ENCODE measurements at places on chromosomes 6 and 20.

DNA sequence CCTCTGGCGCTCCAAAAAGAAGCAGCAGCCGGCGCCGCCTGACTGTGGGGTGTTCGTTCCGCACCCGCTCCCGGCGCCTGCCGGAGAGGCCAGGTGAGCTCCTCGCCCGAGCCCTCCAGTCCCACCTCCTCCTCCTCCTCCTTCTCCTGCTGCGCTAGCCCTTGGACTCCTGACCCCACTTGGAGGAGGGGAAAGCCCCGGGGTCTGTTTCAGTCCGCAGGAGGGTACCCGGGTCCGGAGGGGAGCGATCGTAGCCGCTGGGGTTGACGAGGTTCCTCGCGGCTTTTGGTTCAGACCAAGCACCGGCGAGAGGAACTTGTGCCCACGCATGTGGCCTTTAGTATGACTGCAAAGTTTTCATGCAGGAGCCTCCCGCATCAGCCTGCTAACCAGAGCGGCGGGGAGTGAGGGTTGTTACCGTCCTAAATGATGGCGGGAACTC lies 493 bp downstream of the CRYBG1 start:
- DNase-seq = peak; percentile 25

- no peak for DNase-seq
Measured at GRCh38 chr6:75759207-75759606, 10.2 kb downstream of the MYO6 start.

- DNase-seq = no peak
Measured at GRCh38 chr6:7730784-7731227, 4.9 kb downstream of the BMP6 start.

DNA sequence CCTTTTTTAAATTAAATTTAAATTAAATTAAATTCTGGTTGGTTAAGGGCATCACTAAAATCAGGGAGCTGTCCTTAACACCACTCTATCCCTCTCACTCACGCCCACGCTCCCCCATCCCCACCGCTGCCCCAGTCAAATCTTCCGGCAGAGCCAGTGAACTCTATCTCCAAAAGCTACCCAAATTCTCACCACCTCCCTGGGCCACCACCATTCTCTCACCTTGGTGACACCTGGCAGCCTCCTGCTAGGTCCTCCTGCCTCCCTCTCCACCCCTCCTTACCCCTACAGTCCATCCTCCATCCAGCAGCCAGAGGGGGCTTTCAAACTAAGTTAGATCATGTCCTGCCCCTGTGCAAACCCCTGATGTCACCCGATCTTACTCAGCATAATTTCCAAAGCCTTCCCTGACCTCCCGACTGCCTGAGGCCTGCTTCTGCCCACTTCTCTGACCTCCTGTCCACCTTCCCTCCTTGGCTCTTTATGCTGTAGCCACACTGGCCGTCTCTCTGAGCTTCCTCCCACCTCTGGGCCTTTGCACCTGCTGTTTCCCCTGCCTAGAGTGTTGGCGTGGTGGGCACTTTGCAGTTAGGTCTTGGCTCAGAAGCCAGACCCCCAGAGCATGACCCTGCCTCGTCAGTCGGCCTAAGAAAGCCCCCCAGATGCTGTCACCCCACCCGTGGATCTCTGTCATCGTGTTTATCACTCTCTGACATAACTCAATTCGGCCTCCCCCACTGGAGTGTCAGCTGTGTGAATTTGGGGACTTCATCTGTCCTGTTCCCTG lies 24.7 kb downstream of the PTGIS start:
- DNase-seq = no peak

DNA sequence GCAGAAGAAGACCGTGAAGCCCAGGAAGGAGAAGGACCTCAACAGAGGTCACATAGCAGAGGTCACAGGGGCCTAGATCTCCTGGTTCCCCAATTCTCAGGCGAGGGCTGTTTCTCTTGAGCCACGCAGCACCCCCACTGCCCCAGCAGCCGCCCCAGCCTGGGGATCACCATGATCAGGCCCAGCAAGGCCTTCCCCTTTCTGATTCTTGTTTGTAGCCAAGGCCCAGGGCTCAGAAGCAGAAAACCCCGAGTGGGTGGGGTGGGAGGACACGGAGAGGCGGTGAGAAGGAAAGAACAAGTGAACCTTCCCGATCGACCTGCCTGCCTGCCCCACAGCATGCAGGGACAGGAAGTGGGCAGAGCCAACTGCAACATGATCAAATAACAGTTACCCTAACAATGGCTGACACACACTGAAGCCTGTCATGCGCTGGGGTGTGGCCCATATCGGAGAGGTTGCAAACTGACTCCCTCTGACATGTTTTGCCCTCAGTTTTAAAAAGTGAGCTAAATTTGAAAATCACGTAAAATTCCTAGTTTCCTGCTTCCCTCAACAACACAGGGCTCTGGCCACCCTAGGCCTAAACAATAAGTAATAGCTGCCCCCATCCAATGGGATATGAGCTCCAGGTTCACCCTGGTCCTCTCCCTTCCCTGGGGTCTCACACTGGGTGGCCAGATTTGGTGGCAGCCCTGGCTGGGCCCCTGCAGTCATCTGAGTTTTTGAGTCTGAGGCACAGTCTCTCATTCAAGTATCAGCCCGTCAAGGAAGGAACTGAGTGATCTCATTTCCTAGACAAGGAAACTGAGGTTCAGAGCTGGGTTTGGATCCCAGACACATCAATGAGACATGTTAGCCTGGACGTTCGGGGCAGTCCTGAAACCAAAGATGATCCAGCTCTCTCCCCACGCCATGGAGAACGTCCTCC lies 6.5 kb downstream of the PEDS1 start:
- DNase-seq = peak; percentile 42

DNA sequence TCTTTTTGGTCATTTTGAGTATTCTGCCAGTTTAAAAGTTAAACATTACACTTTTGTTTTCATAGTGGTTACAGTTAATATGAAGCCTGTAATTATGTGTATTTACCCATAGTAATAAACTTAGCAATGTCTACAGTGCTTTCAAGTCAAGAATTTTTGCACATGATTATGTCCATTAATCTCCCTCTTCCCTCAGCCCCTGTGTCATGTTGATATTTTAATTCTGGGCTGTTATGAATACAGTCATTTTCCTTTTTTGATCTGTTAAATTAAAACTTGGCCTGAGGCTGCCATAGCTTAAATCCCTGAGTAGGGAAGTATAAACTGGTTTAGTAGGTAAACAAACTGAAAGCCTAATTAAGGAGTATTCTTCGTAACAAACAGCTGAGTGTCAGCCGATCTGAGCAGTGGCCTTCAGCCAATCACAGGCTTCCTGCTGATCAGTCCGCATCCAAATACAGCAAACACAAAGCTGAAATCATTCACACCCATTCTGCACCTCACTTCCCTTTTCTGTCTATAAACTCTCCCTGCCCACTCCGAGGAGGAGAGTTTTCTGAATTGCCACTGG lies 9.5 kb upstream of the SFT2D1 start:
- DNase-seq = peak; percentile 78

GRCh38 chr6:149711711-149712110 lies 6.2 kb downstream of the LATS1 start:
- DNase-seq = no peak

DNA sequence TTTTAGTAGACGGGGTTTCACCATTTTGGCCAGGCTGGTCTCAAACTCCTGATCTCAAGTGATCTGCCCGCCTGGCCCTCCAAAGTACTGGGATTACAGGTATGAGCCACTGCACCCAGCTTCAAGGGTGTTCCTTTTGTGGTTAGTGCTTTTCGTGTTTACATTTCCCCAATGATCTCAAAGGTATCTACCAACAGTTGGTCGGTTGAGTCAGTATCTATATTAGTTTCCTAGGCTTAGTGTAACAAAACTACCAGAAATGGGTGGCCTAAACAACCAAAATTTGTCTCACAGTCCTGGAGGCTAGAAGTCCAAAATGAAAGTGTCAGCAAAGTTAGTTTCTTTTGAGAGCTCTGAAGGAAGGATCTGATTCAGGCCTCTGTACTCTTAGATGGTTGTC lies 30.1 kb downstream of the CASP8AP2 start:
- no peak for DNase-seq

DNA sequence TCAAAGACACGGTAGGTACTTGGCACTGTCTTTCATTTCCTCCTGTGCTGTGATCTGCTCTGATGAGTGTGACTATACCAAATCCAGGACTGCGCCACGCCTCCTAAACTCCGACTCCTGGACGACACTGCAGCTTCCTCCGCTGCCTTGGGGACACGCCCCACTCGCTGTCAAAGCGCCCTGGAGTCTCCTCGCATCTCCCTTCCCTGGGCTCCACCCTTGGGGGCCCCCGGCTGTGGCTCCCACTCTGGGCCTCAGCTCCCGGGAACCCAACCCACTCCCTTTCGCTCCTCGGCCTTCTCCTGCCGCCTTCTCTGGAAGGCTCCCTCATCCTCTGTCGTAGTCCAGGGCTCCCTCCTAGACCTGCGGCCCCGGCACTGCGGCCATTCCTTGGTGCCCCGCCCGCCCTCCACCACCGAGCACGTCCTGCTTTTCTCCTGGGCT lies 61.2 kb downstream of the RSPH3 start:
- DNase-seq = no peak
